SK-MEL-5 (cell line): ENCODE measurements at places on chromosomes 12 and 14. TPM values are rescaled to one million over a fixed set of nuclear protein-coding genes. Genes with fewer than 3 reads are reported as not detected.
A peak's percentile ranks its signal among the peaks of the same experiment; 100 is the strongest.

DNA sequence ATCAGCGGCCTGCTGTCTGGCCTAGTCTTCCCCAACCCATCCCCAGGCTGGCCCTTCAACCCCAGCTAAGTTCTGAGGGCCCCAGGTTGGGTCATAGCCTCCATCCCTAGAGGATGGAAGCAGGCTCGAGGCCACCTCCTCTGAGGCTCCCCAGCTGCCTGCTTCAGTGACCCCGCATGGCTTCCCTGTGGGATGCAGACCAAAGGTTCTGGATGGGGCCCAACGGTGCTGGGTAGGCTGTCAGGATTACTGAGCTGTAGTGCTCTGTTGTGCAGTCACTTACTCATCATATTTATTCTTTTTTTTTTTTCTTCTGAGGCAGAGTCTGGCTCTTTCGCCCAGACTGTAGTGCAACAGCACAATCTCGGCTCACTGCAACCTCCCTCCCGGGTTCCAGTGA lies 92.0 kb downstream of the IRF2BPL start:
- DNase-seq: no peak

- no peak for DNase-seq
Measured at GRCh38 chr14:96088481-96088880, 49.3 kb downstream of the C14orf132 start.

- DNase-seq: no peak
Measured at GRCh38 chr14:104199266-104199895, 61.0 kb downstream of the KIF26A start.

DNA sequence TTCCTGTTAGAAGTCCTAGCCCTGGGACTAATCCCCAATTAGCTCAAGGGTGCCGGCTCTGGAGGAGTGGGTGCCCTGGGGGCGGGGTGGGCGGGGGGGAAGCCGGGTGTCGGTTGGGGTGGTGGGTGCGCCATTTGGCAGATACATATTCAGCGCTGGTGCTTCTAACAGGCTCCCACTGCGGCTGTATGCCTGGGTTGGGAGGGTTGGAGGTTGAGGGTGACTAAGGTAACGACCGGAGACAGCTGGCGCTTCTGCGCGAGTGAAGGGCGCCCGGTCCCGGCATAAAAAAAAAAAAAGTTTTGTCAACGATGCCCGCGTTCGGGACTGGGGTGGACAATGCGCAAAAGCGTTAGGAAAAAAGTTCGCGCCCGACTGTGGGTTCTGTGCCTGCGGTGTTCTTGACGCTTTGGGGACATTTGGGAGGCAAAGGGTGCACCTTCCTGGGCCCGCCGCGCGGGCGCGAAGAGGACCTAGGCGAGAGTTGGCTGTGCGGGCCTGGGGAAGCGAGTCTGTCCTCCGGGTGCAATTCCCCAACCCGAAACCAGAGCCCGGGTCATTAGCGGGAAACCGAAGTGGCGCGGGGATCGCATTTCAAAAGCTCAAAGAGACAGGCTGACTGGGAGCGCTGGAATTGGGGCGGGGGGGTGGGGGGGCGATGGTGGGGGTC lies 19.2 kb downstream of the TBX3 start:
- no peak for DNase-seq

DNA sequence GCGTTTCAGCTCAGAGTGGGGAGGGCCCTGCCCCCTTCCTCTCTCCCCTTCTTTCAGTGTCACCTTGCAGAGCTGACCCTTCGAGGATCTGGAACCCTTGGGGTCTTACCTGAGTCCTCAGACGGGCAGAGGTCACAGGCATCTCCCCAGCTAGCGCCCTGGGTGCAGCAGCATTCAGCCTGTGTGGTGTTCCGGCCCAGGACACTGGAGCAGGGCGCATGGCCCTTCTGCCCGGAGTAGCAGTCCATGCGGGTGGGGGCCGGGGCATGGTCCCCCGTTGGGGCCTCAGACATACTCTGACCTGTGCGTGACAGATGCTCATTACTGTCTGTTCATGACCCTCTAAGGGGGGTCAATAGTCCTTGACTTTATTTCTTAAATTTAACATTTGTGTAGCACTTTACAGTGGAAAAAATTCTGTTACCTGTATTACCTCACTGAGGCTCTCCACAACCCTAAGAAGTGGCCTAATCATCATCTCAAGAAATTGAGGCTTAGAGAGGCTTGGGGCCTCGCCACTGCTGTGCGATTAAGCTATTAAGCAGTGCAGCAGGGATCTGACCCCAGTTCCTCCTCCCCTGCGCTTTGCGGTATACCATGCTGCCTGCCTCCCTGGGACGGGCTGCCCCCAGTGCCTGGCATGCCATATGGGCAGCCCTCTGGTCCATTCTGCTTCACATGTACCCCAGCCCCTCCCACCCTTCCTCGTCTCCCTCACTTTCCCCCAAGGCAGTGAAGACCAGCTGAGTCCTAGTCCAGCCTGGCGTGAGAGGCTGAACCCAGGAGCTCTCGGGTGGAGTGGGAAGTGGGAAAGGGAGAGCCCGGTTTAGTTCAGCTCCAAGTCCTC lies 11.5 kb downstream of the ISCA2 start:
- DNase-seq: no peak

DNA sequence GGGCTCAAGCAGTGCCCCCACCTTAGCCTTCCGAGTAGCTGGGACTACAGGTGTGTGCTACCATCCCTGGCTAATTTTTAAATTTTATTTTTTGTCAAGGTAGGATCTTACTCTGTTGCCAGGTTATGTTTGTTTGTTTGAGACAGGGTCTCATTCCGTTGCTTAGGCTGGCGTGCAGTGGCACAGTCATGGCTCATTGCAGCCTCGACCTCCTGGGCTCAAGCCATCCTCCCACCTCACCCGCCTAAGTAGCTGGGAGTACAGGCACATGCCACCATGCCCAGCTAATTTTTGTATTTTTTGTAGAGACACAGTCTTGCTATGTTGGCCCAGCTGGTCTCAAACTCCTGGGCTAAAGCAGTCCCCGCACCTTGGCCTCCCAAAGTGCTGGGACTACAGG lies 83.3 kb upstream of the KCNH3 start:
- DNase-seq: no peak

DNA sequence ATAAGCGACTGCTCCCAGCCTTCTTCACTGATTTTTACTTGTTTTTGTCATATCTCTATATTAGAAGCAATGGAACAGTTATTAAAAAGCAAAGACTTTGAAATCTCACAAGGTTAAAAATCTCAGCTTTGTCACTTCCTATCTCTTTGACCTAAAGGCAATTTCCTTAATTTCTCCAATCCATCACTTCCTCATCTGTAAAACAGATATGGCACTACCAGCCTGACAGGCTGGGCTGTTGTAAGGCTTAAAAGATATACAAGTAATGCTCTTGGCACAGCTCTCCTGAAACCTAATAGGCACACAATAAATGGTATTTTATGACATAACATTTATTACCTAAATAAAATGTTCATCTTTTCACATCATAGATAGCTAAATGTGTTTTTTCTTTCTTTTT lies 25.6 kb downstream of the ATXN2 start:
- no peak for DNase-seq

- DNase-seq: peak; percentile 93
Measured at GRCh38 chr14:20609215-20610001, 18.2 kb upstream of the RNASE12 start.

The CLEC9A gene
- not detected in 2 replicates for total RNA-seq

DNA sequence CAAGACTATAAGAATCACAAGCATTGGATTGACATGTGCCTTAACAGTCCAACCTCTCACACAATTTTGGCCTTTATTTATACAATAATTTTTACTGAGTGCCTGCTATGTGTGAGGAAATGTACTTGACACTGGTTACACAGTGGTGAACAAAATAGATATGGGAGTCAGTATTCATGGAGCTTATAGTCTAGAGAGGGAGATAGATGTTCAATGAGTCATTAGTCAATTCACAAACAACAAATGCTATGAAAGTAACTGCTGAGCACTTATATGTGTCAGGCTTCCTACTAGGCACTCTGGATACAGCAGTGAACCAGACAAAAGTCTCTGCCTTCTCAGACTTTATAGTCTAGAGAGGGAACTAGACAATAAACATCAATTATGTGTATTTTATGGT lies 3.7 kb downstream of the CFAP54 start:
- no peak for DNase-seq

GRCh38 chr12:119674560-119674959 lies 6.6 kb downstream of the PRKAB1 start:
- DNase-seq: no peak

GRCh38 chr12:90851800-90852718 lies 102.9 kb downstream of the CCER1 start:
- DNase-seq: no peak

- peak; percentile 49 for DNase-seq
Measured at GRCh38 chr12:92078167-92079053, 67.2 kb downstream of the BTG1 start.

The NTN4 gene
- 0.58 TPM in 1 of 2 replicates, not detected in the other for total RNA-seq

The LRP1-AS gene
- not detected in 2 replicates for total RNA-seq

GRCh38 chr12:103794309-103795213 lies 46.5 kb downstream of the NT5DC3 start:
- no peak for DNase-seq

The CIROP gene
- not detected in 2 replicates for total RNA-seq

GRCh38 chr14:66311990-66312389 lies 174.2 kb upstream of the CCDC196 start:
- DNase-seq: no peak

The GALNT9 gene
- not detected in 2 replicates for total RNA-seq

The ETFBKMT gene
- 3.6 and 3.9 TPM in 2 replicates for total RNA-seq

- no peak for DNase-seq
Measured at GRCh38 chr14:22305607-22306006, 283.4 kb downstream of the DAD1 start.

The LTBP2 gene
- total RNA-seq: 0.59 and 1.7 TPM in 2 replicates

- no peak for DNase-seq
Measured at GRCh38 chr14:25896777-25897176, 701.1 kb downstream of the NOVA1 start.

DNA sequence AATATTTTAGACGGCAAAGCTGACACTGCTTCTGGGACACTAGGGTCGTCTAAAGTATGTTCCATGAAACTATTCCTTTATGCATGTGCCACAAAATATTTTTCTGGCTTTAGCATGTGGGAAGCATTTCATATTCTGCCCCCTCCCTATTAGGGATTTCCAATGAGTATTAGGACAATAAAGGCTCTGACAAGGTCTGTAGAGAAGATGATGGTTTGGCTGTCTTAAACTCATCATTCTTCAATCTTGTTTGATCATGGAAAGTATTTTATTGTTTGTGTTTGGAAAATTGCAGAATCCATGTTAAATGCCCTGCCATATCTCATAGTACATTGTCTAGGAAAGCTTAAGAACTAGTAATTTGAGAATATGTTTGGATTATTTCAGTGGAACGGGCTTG lies 22.8 kb downstream of the SERPINA1 start:
- no peak for DNase-seq

DNA sequence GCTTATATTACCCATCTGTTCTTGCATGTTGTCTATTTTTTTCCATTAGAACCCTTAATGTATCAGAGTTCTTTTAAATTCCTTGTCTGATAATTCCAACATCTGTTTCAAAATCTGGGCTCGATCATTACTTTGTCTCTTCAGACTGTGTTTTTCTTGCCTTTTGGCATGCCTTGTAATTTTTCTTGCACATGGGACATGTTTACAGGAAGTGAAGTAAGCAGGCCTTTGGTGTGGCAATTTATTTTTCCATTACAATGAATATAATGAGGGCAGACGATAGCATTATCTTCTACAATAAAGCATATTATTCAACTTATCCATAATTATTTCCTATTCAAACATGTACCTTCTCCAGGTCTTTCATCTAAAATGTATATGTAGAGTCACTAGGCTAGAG lies 48.3 kb downstream of the STXBP6 start:
- no peak for DNase-seq

The ENO2 gene
- 14.5 and 16.5 TPM in 2 replicates for total RNA-seq

The POTEG gene
- total RNA-seq: 0.21 and 0.35 TPM in 2 replicates

- DNase-seq: no peak
Measured at GRCh38 chr12:105740369-105740768, 398.4 kb downstream of the NUAK1 start.

GRCh38 chr12:50985322-50985721 lies 33.0 kb downstream of the HIGD1C start:
- peak; percentile 54 for DNase-seq

GRCh38 chr12:27018037-27018436 lies 3.9 kb upstream of the TM7SF3 start:
- DNase-seq: no peak

DNA sequence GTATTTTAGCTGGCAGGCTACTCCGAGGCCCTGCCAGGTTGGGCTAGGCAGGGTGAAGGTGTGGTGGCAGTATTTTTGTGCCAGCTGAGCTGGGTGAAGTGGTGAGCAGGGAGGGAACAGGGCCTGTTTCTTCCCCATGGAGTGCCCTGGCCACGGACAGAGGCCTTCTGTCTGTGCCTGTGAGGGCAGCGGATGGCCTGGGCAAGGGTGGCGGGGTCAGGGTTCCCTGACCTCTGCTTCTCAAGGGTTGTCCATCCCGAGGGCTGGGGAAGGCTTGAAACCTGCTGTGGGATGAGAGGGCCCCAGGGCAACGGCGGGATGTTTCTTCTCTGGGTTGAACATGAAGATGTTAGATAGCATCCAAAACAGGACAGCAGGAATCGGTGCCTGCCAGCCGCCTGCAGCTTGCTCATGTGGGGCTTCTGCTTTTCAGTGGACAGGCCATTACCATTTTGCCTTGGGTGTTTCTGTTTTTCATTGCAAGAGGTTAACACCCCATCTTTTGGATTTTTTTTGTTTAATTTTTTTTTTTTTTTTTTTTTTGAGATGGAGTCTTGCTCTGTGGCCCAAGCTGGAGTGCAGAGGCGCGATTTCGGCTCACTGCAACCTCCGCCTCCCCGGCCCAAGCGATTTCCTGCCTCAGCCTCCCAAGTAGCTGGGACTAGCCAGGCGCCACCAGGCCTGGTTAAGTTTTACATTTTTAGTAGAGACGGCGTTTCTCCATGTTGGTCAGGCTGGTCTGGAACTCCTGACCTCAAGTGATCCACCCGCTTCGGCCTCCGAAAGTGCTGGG lies 3.3 kb downstream of the MTA1 start:
- DNase-seq: no peak

DNA sequence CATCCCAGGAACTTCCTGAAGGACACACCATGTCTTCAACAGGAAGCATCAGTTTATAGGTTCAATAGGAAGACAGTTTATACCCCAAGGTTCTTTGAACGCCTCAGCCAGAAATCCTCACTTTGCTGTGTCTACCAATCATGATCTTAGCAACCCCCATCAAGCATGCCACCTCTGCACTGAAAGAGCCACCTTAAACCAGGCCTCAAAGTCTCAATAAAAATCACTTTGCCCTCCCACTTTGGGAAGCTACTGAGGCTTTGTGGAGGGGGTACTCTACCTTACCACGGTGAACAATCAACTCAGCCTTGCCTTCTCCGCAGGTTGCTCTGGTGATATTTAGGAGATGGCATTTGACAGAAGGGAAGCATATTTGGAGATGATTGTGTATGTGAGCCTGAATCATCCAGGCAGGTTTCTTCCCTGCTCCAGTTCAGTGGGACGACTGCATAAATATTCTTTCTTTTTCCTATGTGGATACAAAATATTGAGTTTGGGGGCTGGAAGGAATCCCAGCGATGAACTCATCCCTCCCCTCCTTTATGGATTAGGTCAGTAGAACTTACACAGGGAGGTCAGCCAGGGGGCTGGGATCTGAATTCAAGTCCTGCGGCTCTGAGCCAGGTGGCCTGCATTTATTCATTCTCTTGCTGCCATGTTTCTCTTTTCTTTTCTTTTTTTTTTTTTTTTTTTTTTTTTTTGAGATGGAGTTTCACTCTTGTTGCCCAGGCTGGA lies 42.8 kb upstream of the VASH1 start:
- DNase-seq: no peak
